KG1 (cell line): ENCODE measurements at places on chromosomes 1 and 21.

GRCh38 chr21:32388306-32388705 is 4.5 kb downstream of the URB1 start:
- no peak for DNase-seq

DNA sequence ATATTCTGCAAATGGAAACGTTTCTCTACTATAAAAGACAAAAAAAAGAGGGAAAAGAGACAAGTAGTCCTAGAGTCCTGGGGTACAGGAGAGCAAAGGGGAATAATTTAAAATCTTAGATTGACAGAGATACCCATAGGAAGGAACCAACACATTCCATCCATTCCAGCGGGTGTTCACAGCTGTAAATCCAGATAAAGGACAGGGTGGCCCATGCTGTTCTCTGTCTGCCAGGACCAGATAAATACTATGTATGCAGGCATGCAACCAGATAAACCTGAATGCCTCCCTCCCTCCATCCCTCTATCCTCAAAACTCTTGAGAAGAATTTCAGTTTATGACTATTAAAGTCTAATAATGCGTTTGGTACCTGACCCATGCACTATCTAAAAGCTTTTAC is 131.8 kb downstream of the PTPN14 start:
- DNase-seq, result no peak

GRCh38 chr1:67350783-67351182 is 43.1 kb downstream of the IL12RB2 start:
- no peak for DNase-seq

- no peak for DNase-seq
These were observed 97.2 kb downstream of the DNAH14 start for GRCh38 chr1:225026701-225027100.

- DNase-seq, result no peak
These were observed 11.2 kb upstream of the SRARP start for GRCh38 chr1:15992582-15993500.

DNA sequence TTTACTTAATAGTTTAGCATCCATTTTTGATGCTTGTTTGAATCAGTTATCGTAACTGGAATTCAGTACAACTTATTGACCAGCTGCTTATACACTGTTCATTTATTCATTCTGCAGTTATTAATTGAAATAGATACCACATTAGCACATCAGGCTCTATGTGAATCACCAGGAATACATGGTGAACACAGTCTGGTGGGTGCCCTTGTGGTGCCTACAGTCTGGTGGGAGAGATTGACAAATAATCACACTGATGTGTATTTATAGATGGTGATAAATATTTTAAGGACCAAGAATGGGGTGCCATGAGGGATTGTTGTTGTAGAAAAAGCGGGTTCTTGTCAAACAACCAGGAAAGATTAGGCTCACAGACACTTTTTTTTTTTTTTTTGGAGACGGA is 87.6 kb downstream of the ZFYVE9 start:
- no peak for DNase-seq

- DNase-seq, result peak; percentile 58
These were observed 41.8 kb upstream of the CAMTA1 start for GRCh38 chr1:6743189-6744101.

- no peak for DNase-seq
These were observed 1.1 kb downstream of the DPH2 start for GRCh38 chr1:43970911-43971310.

- no peak for DNase-seq
These were observed 33.5 kb downstream of the PROX1 start for GRCh38 chr1:214021321-214021720.

DNA sequence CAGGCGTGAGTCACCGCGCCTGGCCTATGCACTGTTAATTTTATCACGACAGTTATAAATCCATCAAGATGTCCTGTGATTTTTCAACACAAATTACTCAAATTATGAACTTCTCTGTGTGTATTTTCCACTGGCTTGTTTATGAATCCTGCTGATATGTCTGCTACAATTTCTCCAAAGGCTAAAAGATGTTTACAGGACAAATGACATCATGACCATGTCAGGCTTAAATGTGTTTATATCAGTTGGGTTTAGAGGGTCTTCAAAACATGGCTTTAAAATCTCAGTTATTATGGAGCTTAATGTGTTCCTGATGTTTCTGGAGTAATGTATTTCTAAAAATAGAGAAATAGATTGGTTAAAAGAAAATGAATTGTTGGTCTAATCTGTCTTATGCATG is 44.0 kb upstream of the ERG start:
- no peak for DNase-seq

GRCh38 chr21:17537299-17537698 is 24.5 kb downstream of the CXADR start:
- DNase-seq, result no peak

- no peak for DNase-seq
These were observed 44.5 kb downstream of the CD55 start for GRCh38 chr1:207366022-207366421.

DNA sequence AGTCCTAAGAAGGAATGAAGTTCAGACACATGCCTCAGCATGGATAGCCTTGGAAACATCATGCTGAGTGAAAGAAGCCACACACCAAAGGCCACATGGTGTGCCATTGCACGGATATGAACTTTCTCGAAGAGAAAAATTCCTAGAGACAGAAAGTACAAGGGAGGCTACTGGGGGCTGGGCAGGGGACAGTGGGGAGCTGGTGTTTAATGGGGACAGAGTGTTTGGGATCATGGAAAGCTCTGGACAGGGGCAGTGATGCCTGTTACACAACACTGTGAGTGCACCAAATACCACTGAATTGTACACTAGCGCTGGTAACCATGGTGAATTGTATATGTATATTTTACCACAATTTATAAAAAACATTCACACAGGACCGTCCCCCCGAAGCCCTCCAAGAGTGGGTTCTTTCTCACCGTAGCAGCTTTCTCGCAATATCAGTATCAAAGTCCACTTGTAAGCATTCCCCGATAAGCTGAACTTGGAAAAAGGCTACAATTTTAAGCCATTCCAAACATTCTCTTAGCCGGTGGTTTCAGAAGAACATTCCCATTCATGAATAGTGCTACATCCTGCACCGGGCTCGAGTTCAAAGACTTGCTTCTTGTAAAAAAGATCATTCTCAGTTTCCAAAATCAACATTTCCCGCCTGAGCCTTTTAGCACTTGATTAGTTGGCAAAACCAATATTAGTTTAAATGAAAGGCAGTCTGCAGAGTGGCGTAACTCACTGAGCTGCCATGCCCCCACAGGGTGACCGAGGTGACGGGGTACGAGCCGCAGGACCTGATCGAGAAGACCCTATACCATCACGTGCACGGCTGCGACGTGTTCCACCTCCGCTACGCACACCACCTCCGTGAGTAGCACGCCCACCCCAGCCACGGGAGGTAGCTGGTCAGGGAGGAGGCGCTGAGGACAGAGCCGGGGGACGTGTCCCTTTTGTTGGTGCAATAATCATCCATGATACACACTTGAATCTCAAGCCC is 31.7 kb downstream of the SIM2 start:
- DNase-seq, result no peak

DNA sequence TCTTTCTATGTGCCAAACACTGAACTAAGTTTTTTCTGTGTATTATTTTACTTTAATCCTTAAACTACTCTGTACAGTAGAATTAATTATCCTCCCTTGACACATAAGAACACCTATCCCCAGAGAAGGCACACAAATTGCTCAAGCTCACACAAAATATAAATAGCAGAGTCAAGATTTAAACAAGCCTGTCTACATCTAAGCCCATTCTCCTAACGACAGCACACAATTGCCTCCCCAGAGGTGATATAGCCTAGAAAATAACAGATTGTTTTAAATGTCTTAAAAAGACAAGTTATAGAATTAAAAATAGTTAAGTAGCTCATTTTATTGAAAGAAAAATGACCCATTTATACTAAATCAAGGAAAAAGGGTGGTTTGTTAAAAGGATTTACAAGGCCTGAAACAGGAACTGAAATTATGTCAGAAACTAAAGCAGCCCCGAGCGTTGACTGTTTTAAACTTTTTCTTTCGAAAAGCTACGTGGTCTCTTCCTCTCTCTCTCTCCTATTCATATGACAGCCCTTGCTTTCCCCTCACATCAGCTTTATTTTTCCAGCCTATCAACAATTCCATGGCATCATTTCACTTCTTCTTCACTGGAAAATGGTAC is 30.5 kb downstream of the TNFSF18 start:
- DNase-seq, result no peak

DNA sequence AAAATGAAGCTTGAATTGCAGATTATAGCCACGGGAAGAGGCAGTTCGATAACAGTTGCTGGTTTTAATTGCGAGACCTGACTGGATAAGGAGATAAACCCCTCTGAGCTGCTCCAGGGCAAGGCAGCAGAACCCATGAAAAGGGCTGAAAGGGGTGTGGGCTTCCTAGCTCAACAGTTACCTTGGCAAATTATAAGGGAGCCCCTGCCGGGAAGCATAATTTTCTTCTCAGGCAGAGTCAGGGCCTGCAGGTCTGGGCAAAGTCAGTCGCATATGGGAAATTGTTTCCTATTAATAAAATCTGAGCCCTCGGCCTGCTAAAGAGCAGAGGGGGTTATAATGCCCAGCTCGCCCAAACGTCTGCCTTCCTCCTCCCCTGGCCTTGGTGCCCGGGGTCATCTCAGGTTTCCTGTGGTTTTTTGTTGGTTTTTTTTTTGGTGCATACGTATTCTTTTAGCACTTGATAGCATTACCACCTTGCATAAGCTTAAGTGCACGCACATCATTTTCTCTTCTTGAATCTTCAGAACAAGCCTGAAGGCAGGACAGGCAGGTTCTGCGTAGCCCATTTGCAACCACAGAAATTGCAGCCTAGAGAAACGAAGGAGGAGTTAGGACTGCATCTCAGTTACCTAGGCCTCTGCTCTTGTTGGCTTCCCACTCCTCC is 33.9 kb upstream of the SELENON start:
- DNase-seq, result no peak

DNA sequence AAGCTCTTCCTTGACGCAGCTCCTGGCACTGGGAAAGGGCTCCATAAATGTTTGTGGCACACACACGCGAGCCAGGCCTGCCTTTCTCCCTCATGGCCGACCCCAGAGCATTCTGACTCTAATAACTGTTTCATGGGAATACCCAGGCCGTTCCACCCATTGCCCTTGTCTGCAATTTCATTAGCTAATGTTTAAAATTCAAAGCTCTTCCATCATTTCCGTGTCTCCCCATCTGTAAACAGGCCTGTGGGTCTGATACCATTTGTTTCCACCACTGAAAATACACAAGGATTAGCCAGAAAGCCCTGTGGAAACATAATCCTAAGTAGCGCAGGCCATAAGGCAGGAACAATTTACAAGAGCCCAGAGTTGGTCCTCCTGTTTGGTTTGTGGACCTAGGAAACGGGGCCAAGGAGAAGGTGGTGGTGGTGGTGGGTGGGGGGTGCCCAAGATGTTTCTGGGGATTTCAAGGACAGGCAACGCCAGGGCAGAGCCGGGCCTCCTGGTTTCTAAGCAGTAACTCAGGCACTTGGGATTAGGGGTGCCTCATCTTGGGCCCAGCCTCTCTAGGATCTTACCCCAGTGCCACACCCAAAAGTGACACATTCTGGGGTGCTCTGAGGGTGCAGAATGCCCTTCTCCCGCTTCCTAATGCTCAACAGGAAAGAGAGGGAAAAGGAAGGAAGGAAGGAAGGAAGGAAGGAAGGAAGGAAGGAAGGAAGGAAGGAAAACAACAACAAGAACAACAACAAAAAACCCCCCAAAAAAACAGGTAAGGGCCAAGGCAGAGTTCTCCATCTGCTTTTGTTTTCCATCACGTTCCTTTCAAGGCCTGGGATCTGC is 79.4 kb downstream of the SSBP3 start:
- no peak for DNase-seq

DNA sequence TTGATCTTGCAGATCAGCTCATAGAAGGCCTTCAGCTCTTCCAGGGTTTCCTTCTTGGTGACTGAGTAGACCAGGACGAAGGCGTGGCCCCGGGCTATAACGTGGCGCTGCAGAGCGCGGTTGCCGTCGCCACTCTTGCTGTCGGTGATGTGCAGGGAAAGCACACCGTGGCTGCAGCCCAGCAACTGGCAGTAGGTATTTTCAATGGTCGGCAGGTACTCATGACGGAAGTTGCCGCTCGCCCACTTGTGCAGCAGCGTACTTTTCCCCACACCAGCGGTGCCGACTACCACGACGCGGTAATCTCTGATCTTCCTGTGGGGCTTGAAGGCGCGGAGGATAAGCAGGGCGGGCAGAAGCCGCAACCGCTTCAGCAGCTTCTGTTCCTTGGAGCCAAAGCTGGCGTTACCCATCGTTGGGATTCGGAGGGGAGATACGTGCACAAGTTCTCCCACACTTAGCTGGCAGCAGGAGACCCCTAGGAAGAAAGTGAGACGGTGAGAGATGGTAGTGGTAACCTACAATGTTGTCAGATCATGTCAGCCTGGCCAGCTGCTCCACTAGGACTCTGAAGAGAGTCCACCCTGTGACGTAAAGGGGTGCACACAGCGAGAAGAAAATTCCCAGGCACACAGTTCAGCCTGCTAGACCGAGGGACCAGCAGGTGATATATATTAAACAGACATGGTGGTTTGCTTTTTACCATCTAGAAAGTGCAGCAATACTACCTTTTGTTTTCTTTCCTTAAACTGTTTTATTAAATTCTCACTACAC is 3.4 kb downstream of the DIRAS3 start:
- no peak for DNase-seq

DNA sequence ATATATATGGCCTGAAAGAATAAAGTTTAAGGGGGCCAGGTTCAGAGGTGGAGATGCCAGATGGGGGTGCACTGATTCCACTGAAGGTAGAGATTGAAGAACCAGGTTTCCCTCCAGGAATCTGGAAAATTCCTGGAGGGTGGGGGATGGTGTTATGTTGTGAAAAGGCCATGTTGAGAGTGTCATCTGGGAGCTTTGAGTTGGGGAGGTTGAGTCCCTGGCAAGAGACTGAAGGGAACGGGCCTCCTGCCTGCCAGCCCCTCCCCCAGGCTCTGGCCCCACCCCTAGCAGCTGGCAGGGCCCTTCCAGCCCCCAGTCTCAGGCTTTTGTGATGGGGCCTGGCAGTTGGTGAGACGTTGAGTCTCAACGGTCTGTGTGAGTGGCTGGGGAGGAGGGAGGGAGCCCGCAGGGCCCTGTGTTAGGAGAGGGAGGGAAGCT is 4.1 kb downstream of the PTPRU start:
- no peak for DNase-seq

DNA sequence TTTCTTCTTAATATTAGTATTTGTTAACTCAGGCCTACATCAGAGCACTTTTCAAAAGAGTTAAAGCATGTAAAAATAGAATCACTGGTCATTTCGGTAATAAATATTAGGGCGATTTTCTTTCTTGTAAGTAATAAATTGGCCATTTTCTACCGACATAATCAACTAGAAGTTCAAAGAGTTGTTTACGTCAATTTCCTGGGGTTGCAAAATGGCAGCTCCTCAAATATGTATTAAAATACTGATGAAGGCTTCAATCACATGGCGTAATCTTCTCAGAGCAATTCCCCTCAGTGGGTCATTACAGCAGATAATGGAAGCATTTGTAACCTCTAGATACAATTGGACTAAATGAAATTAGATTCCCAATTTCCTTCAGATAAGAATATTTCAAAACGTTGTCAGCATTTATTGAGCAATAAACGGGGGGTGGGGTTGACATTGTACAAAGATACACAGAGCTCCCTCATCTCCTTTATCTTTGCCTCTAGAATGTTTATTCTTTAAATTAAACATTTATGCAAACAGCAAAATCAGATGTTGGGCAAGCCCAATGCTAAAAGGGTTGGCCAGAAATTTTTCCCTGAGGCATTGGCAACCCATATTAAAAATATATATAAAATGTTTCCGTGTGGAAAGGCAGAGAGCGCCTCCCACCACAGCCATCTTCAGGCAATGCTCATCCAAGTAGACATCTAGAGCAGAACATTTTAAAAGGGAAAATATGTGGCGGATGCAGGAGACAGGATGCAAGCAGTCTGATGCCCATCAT is 240.6 kb downstream of the NCAM2 start:
- DNase-seq, result no peak
